ENCODE measurements at places on chromosomes 6 and 20.
A peak's percentile ranks its signal among the peaks of the same experiment; 100 is the strongest.

GRCh38 chr20:13276945-13277541 lies 56.0 kb downstream of the ISM1 start:
- peak; percentile 16 for DNase-seq

- DNase-seq = peak; percentile 53
Observed at GRCh38 chr6:13573669-13574110, 711 bp upstream of the SIRT5 start.

- DNase-seq = no peak
Observed at GRCh38 chr20:35891375-35891774, 62.9 kb downstream of the SCAND1 start.

GRCh38 chr6:112690497-112691202 lies 343.5 kb downstream of the RFPL4B start:
- no peak for DNase-seq

DNA sequence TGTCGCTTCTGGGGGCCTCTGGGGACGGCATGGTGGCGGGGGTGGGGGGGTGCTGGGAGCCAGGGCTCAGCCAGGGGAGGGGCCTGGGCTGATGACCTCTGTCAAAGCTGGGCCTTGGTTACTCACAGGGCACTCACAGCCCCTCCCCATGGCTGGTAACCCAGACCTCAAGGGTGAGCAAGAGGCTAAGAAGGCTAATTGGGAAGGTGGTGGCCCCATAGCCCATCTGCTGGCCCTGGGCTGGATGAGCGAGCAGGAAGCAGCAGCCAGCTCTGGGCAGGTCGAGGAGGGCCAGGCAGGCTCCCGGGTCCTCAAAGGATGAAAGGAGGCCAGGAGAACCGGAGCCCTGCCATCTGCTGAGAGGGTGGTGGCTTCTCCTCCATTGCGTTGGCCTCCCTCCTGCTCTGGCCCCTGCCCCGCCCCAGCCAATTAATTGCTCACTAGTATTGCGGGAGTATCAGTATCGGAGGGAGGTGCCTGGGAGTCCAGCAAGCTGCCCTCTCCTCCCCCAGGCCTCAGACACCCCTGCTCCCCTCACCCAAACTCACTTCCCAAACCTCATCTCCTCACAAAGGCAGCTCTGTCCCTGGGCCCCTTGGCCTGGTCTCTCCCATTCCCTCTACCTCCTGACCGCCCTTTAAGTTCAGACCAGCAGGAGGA lies 1.0 kb upstream of the CDSN start:
- no peak for DNase-seq

DNA sequence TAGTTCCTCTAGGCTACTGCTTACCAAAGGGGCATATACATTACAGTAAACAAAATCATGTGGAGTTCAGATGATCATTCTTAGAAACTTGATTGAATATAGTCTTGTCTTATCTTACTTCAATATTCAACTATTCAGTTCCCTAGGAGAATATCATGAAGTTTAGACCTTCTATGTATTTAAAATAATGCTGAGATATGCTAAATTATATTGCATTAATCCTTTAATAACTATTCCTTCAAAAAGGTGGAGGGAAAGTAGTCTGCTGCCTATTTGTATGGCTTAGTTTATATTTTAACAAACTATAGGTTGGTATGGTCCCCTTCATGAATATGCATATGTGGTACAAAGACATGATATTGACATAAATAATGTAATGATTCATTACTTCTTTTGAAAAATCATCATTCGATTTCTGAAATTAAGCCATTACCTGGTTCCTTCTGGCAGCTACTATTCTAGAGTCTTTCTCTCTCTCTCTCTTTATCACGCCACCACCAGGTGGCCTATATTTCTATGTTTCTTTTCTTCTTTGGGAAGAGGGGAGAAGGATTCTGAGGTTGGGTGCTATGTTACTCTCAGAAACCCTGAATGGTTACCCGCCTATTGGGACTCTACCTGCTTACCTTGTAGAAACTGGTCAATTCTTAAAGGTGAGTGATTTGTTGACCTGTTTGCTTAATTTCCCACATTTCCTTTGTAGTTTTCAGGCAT lies 855.8 kb downstream of the HACE1 start:
- no peak for DNase-seq

GRCh38 chr6:145681965-145682364 lies 53.4 kb downstream of the EPM2A start:
- DNase-seq = no peak

- no peak for DNase-seq
Observed at GRCh38 chr6:69868961-69869360, 2.6 kb downstream of the COL19A1 start.

DNA sequence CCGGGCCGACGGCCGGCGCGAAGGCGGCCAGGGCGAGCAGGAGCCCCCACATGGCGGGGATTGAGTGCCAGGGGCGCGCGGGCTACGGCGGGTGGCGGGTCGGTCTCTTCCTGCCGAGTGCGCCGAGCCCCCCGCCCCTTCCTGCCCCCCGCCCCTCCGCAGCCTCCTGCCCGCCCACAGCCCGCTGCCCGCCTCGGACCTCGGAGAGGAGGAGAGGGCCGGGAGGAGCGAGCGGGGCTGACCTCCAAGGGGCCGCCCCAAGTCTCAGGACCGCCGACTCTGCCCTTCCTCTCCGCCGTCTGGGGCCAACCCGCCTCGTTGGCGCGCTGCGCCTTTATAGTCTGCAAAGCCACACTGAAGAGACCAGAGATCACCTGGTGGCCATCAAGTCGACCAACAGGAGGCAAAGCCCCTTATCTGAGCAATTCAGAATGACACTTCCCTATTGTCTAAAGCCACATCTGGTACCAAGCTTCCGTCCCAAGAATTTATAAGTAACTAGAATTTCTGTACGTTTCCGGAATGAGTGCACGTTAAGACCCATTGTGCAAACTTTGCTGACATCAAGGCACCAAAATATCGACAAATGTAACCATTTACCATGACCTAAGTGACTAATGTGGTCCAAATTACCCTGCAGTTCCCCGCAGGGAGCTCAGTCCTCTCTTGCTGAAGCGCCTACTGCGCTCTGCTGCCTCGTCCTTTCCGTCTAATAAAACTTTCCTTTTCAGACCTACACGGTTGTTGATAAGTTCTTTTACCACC lies at the start of gene CPXM1:
Gene CPXM1 (minus strand): TSS at position 107 of the 765 bp plus-strand sequence. CDS start 55 bp downstream, at position 52.
- DNase-seq = peak; percentile 77

DNA sequence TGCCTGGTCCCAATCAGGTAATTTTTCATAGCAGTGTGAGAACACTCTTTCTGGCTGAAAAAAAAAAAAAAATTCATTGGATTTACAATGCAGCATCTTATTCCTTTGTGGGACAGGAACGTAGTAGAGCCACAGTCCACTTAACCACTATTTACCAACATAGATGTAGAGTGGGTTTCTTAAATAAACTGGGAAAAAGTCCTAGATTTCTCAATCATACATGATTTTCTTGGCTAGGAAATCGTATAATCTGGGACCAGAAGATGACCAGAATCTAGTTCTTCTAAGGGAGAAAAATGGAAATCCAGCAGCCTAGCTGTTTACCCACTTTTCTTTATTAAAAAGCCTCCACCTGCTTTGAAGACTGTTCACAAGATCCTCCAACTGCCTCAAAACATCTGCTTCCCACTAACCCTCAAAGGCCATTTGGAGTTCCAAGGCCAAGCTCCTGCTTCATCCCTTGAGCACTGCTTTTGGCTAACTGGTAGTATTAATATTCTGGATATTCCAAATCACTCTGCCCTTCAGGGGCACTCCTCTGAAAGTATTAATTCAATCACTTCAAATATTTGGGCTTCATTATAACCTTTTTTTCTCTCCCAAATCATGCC lies 70.4 kb downstream of the FYN start:
- DNase-seq = no peak

GRCh38 chr20:5612581-5613301 lies 137.5 kb upstream of the SHLD1 start:
- DNase-seq = no peak

DNA sequence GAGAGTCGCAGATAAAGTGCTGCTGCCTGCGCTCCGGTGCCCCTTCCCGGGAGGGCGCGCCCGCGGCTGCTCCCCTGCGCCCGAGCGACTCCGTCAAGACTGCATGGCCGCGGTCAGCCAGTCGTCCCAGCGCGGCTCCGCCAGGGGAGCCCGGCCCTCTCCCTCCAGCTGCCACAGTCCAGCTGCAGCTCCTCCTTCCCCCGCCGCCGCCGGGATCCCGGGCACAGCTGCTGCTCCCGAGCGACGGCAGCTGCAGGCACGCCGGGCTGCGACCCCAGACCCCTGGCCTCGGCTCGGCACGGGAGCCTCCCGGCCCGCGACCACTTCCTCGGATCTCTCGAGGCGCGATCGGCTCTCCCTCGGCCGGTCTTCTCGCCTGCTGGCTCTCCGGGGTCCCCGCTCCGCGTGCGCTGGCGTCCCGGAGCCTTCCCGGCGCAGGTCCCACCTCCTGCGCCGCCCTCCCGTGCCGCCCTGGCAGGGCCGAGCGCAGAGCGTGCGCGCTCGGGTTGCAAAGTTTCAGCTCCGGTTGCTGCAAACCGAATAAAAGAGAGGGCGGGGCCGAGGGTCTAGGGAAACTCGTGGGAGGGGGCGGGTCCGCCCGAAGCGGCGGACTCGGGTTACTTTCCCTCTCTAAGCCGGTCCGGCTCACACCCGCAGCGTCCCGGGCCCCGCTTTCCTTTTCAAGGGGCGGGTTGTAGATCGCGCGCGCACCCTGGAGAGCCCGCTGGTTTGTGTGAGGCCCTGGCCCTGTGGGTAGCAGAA lies at the start of gene CNKSR3:
Gene CNKSR3 (minus strand): TSS at position 542 of the 762 bp plus-strand sequence. CDS start 571 bp downstream, outside the sequence.
- DNase-seq = peak; percentile 96

DNA sequence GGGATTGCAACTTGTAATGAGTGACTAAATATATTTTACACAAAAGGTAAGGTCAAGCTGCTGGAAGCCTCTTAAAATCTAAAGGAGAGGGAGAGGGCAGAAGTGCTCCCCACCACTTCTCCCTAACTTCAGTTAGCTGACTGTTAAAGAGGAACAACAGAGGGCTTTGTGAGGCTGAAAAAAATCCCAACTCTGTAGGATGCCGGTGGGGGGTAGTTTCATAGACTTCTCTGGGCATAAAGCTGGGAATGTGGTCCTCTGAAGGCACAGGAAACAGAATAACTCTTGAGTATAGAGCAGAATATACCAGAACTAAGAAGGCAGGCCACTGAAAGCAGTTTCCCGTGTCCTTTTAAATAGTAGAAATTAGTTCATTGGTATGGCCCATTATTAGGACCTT lies 71.6 kb downstream of the KIF6 start:
- DNase-seq = no peak

DNA sequence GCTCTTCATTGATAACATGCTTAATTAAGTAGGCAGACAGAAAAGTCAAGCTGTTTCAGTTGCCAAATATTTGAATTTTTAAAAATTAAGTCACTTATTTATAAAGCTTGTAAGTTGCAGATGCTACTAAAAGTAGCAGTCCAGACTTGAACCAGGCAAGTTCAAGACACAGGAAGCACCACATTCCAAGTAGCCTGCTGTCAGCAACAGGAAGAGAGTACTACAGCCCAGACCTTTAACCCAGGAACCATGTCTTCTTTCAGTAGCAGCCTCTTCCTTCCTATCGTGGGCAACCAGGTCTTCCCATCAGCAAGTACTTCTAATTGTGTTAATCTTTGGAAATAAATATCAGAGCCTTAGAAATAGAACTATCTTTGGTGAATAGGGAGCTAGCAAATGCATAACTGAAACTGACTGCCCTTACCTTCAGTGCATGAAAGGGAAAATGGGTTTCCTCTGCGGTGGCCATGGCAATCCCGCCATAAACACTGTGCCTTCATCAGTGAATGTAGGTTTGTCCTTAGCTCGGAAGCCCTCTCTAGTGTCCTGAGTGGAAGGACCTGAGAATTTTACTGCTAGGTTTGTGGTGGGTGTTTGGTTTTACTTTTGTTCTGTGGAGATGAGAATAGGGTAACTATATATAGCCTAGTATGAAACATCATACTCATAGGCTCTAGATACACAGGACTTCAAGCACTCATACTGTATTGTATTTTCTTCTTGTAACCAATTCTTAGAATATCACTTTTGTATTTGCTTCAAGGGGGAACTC lies 95.6 kb downstream of the SYCP2 start:
- DNase-seq = no peak

- DNase-seq = no peak
Observed at GRCh38 chr6:167497428-167498056, 172.7 kb downstream of the TTLL2 start.

- peak; percentile 47 for DNase-seq
Observed at GRCh38 chr6:17086469-17086868, 15.4 kb upstream of the STMND1 start.

- no peak for DNase-seq
Observed at GRCh38 chr6:48628316-48628715, 517.3 kb upstream of the PTCHD4 start.

DNA sequence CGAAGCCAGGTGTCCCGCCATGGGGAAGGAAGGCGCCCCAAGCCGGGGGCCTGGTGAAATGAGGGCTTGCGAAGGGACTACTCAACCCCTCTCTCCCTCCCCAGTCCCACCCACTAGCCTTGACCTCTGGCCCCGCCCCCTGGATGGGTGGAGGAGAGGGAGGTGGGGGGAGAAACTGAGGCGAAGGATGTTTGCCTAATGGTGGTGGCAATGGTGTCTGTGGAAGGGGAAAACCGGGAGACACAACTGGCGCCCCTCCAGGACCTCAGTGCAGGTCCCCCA lies at the start of gene POU5F1:
Gene POU5F1 (minus strand): TSS at position 83 of the 282 bp plus-strand sequence. CDS start 62 bp downstream, at position 21.
- peak; percentile 35 for DNase-seq

- no peak for DNase-seq
Observed at GRCh38 chr20:32570401-32571190, 14.5 kb downstream of the NOL4L start.

GRCh38 chr20:59355242-59355641 lies 54.8 kb downstream of the EDN3 start:
- no peak for DNase-seq

DNA sequence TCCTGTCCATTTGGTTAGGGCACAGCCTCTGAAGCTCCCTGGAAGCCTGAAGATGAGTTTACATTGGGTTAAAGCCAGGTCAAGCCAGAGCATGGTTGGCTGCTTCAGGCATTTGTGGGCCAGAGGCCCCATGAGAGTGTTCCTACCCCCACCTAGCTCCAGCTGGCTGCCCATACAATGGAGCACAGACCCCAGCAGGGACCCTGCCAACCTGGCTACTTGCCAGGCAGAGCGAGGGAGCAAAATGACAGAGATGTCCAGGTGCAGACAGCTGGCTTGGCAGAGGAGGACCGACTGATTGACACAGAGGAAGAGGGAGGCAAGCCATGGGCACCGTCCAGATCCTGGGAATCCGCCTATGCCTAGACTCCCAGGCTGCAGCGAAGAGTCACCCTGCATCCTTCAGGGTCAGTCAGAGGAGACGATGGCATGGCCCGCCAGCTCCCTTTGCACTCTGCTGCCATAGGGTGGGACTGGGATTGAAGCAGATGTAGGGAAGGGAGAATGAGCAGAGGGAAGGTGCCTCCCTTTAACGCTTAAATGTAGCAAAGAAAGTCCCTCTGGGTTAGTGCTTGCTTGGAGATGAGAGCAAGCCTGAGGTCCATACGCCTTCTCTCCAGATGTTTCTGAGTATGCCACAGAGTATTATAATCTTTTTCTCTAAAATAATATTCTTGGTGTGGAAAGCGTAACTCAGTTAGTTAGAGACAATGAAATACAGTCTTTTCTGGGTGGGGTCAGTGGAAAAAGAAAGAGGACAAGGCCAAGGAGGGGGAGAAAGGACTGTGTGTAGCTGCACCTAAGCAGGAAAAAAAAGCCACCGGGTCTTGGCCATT lies 77.6 kb upstream of the FYN start:
- DNase-seq = no peak
